Activated T-cell treated with anti-CD3 and anti-CD28 coated beads, Interleukin-2, amount 50 U/mL, for 72 hours (primary cell): ENCODE measurements at places on chromosomes 7 and 10. TPM values are rescaled to one million over a fixed set of nuclear protein-coding genes. Genes with fewer than 3 reads are reported as not detected.

DNA sequence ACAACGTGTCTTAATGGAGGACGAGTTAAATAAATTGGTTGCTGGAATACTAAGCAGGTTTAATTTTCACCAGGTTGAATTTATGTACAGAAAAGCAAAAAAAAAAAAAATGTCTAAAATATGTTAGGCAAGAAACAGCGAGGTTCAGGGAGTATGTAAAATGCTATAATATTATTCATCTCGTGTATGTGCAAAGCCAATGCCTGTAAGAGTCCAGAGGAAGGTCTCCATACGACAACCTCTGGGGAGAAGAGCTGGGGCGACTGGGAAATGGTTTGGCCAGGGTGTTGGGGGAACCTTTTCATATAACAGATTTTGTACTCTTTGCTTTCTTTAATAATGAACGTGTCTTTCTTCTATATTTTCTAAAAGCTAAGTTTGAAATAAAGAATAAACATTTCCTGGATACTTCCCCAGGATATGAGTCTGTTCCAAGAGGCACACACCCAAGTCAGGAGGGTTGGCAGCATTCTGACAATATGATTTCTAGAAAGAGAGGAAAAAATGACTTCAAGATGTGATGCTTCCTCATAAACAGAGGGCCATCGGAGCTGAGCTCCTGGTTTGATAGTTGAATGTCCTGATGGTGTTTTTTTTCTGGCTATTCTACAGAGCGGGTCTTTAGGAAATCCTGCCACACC, 208.6 kb upstream of the MGMT start:
- no peak for DNase-seq

DNA sequence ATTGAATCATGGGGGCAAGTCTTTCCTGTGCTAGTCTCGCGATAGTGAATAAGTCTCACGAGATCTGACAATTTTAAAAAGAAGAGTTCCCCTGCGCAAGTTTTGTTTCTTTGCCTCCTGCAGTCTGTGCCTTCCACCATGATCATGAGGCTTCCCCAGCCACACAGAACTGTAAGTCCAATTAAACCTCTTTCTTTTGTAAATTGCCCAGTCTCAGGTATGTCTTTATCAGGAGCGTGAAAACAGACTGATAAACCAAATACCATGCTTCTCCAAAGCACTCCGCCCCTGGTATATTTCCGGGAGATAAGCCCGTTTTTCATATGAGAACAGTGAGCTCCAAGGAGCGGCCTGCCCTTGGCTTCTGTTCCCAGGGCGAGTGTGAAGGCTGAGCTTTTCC, 118.9 kb downstream of the EVX1 start:
- DNase-seq, result no peak

PON1 gene
- total RNA-seq, result not detected

GRCh38 chr7:106392590-106392989, 107.8 kb upstream of the NAMPT start:
- DNase-seq, result no peak

LRIT1 gene
- total RNA-seq, result not detected

SLC13A1 gene
- not detected for total RNA-seq

CCDC172 gene
- total RNA-seq, result not detected

GRCh38 chr7:75992083-75992755, 2.2 kb downstream of the TMEM120A start:
- no peak for DNase-seq

FAM13C gene
- total RNA-seq, result not detected

DNA sequence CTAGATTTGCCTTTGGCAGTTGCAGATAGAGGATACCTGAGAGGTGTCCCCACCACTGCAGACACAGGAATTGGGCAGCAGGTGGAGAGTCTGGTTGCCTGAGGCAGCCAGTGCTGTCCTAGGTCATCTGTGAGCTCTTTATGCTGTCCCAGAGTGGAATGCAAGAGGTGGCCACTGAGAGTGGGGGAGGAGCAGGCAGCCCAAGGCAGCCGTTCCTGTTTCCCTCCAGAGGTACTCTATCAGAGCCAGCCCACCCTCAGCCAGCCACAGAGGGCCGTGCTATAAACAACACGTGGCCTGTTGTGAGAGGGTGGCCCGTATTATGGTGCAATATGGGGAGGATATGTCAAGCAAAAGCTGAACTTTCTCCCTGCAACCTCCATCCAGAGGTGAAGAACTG, 8.5 kb downstream of the LRRC18 start:
- no peak for DNase-seq

- DNase-seq, result no peak
Observed at GRCh38 chr7:156554488-156554887, 86.1 kb upstream of the RNF32 start.

DNA sequence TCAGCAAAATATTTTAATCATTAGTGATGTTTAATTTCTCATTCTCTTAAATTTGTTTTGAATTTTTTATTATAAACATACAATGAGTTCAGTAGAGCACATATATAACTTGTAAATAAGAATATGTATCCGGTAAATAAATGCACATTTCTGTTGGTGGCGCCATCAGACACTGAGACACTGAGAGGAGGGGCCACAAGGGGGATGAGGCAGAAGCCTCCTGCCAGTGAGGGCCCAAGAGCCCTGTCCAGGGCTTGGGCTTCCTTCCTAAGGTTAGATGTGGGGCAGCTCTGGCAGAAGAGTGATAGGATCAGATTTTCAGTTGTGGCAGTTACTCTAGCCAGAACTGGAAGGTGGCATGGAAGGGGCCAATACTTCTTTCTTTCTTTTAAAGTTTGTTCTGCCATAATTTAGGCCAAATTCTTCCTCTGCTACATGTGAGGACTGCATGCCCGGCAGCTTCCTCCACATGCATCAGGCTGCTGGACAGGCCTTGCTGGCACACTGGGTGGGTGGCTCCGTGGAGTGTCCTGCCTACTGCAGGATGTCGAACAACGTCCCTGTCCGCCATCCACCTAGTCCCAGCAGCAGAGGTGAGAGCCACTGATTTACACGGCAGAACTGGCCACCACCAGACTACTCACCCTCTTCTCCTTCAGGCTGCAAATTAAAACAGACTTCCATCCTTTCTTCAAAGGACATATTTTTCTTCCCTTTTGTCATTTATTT, 13.2 kb downstream of the PTPRN2 start:
- DNase-seq, result no peak

DNA sequence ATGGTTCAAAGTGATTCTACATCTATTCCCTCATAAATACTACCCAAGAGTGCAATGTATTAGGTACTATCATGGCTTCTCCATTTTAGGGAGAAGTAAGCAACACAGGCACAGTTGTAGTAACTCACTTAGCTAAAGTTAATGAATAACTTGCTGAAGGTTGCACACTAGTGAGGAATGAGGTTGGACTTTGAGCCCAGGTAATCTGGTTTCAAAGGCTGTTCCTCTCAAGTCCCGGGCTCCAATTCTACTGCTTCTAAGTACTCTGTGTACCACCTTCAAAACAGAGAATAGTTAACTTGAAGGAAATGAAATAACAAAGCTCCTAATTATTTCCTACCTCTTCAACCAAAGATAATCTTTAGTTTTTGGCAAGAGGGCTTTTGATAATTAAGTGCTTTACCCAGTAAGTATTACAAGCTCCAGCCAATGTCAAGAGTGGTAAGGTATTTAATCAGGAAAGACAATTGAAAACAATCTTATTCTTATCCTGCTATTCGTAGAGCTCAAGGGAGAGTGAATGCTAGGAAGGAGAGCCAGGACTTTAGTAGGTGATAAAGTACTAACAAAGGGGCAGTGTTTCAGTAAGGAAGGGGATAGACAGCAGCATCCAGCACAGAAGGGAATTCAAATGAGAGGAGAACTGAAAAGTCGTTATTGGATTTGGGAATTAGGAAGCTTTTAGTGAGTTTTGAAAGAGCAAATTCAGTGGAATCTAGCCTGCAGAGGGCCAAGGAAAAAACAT, 158.2 kb upstream of the PTPRZ1 start:
- DNase-seq, result no peak

DNA sequence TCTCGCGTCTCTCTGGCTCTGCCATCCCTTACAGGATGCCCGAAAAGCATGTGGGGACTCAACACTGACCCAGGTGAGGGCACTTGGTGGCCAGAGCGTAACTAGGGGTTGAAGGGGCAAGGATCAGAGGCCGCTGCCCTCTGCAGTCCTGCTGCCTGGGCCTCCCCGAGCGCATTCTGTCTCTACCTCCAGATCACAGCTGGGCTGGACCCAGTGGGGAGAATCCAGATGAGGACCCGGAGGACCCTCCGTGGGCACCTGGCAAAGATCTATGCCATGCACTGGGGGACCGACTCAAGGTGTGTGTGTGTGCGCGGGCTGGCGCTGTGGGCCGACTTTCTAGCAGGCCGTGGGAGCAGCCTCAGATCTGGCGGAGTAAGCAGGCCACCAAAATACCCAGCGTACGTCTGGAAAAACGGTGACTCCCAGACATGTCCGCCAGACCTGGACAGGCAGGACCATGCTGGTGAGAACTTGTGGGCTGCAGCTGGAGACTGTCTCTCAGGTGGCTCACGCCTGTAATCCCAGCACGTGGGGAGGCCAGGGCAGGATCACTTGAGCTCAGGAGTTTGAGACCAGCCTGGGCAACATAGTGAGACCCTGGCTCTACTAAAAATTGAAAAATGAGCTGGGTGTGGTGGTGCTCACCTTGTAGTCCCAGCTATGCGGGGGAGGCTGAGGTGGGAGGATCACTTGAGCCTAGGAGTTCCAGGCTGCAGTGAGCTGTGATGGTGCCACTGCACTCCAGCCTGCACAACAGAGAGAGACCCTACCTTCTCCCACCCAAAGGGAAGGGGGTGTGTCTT, 3.2 kb downstream of the GNB2 start:
- DNase-seq, result no peak

DNA sequence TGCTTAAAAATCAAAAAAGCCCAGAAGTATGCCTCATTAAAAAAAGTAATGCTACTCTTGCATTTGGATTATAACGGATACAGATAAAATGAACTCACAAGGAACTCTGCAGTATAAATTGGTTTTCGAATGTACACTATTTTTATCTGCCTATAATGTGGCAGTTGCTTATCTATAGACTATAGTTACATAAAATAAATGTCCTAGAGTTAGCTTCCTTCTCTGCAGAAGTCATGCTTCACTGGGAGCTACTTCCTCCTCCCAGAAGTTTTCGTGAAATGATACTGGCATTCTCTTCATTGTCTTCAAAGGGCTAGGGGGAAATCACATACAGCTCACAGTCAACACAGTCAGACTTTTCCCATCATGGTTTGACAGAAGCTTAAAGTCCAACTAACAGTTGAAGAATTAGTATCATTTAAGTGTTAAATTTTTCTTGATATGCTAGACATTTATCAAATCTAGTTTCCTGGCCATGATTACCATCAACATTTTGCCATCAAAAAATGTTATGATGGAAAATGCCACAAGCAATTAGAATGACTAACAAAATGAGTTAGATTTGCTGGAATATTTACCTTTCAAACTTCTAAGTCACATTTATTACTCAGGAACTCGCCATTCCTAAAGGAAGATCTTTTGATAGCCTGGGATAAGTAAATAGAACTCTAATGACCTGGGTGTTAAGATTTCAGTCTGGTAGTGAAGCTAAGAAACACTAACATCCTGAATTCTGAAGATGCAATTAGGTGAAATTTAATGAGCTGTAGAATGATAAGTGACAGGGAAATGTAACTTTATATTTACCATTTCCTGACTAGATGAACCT, 87.3 kb upstream of the TRIL start:
- DNase-seq, result no peak

- DNase-seq, result no peak
Observed at GRCh38 chr7:102288285-102288930, 1.7 kb downstream of the SH2B2 start.

COG5 gene
- 30.4 TPM for total RNA-seq

- no peak for DNase-seq
Observed at GRCh38 chr7:106138776-106139175, 26.7 kb upstream of the SYPL1 start.

DNA sequence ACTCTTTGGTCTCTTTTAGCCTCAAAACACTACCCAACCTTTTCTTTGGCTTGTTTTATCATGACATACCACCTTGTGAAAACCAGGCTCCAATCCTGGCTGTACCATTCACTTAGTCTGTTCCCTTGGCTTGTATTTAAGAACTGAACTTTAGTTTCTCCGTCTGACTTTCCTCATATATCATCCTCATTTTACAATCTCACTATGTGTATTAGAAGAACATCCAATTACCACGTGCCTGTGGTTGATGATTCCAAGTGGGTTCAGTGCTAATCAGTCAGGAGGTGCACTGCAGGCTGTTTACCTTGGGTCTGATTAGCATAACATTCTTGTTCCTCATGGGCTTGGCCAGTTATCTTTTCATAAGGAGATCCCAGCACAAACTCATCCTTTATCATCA, 144.8 kb upstream of the KLF14 start:
- no peak for DNase-seq

- no peak for DNase-seq
Observed at GRCh38 chr7:33750177-33750576, 155.2 kb upstream of the BMPER start.

C7orf33 gene
- not detected for total RNA-seq

- DNase-seq, result no peak
Observed at GRCh38 chr10:47443145-47443544, 40.8 kb downstream of the ANXA8 start.
